ENCODE measurements at places on chromosomes 2 and 18.

- no peak for DNase-seq
Measured at GRCh38 chr2:204973616-204974015, 428.3 kb downstream of the PARD3B start.

DNA sequence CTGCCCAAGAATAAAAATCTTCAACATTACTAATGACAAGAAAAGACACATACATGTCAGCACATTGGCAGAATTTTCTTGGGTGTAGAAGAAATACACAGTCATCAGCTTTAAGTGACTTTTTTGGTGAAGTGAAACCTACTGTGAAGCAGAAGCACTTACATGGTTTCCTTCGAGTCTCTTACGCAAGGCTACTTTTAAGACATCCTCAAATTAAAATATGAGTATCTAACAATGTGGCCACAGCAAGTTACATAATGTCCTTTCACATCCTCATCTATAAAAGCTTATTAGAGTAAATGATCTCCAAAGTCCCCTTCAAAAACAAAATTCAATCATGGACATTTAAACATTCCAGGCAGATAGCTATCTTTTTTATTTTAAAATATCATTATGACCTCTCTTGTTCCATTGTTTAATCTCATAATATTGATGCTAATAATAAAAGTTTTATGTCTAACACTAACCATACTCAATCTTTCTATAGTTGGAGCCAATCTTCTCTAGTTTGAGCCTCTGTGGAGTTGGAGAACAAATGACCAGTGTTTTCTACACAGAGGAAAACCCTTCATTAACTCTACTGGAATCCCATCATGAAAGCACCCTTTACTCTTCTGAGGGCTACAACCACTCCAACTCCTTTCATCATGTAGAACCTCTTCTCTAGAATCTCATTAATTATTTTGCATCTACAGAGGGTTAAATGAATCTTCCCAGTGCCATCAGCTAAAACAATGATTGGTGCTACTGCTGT is 182.2 kb upstream of the ZFP36L2 start:
- no peak for DNase-seq

DNA sequence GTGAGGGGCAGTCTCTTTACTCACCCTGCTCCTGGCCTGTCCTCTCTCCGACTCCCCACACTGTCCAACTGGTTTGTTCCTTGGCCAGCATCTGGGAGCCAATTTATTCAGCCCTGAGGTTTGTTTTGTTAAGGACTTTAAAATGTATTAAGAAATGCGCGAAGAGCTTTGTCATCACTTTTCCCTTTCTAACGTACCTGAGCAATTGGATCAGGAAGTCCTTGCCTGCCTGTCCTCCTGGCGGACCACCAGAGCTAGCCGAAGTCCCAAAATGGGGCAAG is 164.7 kb upstream of the MSH6 start:
- DNase-seq, result no peak

DNA sequence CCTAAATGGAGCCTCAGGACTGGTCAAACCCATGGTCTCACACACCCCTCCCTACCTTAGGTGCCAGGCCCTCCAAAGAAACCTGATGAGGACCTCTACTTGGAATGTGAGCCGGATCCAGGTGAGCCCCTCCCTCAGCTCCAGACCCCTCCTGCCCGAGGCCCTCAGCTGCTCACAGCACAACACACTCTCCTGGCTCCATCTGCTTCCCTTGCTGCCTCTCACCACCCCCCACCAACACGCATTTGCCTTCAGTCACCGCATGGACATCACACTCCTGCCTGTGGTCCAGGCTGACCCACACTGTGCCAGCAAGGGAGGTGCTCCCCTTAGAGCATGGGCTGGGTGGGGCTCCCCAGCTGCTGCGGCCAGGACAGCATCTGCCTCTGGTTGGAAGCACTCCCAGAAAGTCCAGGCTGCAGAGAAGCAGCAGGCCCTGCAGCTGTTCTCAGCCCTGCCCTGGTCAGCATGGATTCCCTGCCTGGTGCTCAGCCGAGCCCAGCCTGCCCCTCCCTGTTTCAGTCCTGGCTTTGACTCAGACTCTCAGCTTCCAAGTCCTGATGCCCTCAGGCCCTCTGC is 15.1 kb downstream of the SH2D6 start:
- no peak for DNase-seq

- no peak for DNase-seq
Measured at GRCh38 chr2:120352696-120353590, 7.0 kb downstream of the INHBB start.

GRCh38 chr2:170817093-170818035 is 677 bp downstream of the GAD1 start:
- DNase-seq, result no peak
